ENCODE measurements at places on chromosomes 16 and 17.

DNA sequence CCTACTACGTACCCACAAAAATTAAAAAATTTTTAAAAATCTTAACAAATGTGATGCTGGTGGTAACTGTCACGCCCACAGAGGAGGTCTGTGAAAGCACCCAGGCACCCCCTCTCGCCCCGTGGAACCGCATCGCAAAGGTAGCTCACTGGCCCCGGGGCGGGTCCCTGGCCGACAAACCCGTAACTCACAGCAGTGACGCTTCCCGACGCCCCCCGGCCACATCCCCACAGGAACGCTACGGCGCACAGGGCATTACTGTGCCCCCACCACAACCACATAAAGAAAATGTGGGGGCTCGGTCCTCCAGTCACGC, 366 bp downstream of the ANKS3 start:
- DNase-seq = no peak

DNA sequence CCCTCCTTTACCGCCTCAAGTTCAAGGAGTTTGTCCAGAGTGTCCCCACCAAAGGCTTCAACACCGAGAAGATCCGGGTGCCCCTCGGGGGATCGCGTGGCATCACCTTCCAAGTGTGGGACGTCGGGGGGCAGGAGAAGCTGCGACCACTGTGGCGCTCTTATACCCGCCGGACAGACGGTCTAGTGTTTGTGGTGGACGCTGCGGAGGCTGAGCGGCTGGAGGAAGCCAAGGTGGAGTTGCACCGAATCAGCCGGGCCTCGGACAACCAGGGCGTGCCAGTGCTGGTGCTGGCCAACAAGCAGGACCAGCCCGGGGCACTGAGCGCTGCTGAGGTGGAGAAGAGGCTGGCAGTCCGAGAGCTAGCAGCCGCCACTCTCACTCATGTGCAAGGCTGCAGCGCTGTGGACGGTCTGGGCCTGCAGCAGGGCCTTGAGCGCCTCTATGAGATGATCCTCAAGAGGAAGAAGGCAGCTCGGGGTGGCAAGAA, 1.1 kb downstream of the ARL4D start:
- DNase-seq = no peak

GRCh38 chr16:77877712-77878347, 89.5 kb downstream of the VAT1L start:
- no peak for DNase-seq

GRCh38 chr16:85710732-85711131, 22.0 kb upstream of the GINS2 start:
- DNase-seq = no peak

All from thymus (tissue), 14 donors.